Natural killer cell (primary cell): ENCODE measurements at places on chromosomes 6 and 20.
A peak's percentile ranks its signal among the peaks of the same experiment; 100 is the strongest.

DNA sequence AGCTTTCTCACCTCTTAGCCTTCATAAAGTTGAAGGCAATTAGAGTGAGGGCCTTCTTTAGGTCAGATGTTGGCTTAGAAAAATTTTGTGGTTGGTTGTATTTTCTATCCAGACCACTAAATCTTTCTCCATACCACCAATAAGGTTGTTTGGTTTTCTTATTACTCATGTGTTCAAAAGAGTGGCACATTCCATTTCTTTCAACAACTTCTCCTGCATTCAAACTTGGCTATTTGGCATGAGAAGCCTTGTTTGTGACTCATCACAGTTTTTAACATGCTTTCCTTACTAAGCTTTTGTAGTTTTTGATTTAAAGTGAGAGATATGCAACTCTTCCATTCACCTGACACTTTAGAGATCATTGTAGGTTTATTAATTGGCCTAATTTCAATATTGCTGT is 949.6 kb downstream of the TBC1D32 start:
- DNase-seq, result no peak

GRCh38 chr6:105713474-105714118 is 310.7 kb upstream of the PREP start:
- DNase-seq, result no peak

DNA sequence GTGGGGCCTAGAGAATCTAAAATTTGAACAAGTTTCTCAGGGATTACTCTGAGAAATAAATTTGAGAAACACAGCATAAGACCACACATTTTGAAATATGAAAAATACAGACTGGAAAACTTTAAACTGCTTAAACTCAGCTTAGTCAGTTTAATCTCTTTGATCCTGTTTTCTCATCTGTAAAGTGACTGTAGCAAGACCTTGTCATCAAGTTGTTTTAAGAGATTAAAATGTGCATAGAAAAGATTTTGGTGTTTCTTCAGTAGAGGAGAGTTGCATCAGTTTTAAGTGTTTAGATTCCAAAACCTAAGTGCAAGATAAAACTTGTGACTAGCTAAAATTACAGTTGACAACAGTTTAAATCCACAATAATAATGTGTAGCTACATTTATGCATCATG is 8.1 kb upstream of the BCKDHB start:
- no peak for DNase-seq

GRCh38 chr6:13273931-13274706 is 54.2 kb downstream of the TBC1D7 start:
- peak; percentile 84 for DNase-seq

- DNase-seq, result no peak
These were observed 9.9 kb downstream of the FOXF2 start for GRCh38 chr6:1399085-1399780.

GRCh38 chr6:97978855-97979271 is 695.8 kb upstream of the MMS22L start:
- DNase-seq, result no peak

DNA sequence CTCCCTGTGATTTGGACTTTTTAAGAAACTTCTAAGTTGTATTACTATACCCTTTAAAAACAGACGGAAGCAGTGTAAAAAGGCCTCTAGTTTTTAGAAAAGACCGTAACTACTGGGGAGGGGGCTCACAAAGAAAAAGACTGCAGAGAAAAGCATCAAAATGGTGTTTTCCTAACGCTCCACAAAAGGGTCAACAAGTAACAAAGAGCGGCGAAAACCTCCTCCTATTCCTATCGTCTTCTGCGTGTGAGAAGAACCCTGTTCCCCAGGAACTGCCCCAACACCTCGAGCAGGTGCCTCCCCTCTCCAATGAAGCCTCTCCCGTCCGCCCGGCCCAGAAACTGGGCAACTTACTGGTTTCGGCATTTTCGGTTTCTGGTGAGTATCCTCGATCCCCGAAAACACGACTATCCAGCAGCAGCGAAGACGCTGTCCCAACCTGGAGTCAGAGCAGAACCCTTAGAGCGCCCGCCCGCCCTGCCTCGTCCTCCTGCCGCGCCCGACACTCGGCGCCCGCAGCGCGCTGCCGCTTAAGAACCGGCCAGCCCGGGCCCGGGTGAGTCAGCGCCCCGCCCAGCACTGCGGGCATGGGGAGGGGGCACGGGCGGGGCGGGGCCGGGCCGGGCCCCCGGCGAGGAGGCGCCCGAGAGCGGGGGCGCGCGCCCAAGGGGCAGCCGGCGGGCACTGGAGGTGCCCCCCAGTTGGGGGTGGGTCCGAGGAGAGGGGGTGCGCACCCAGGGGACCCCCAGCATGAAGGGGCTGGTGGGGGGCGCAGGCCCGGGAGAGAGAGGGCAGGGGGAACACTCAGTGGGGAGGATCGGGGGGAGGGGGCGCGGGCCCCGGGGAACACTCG is 1.2 kb downstream of the EZR start:
- DNase-seq, result peak; percentile 87

- DNase-seq, result no peak
These were observed 4.8 kb downstream of the EDN1 start for GRCh38 chr6:12294851-12295536.

GRCh38 chr6:129446272-129447197 is 263.4 kb downstream of the ARHGAP18 start:
- DNase-seq, result no peak

DNA sequence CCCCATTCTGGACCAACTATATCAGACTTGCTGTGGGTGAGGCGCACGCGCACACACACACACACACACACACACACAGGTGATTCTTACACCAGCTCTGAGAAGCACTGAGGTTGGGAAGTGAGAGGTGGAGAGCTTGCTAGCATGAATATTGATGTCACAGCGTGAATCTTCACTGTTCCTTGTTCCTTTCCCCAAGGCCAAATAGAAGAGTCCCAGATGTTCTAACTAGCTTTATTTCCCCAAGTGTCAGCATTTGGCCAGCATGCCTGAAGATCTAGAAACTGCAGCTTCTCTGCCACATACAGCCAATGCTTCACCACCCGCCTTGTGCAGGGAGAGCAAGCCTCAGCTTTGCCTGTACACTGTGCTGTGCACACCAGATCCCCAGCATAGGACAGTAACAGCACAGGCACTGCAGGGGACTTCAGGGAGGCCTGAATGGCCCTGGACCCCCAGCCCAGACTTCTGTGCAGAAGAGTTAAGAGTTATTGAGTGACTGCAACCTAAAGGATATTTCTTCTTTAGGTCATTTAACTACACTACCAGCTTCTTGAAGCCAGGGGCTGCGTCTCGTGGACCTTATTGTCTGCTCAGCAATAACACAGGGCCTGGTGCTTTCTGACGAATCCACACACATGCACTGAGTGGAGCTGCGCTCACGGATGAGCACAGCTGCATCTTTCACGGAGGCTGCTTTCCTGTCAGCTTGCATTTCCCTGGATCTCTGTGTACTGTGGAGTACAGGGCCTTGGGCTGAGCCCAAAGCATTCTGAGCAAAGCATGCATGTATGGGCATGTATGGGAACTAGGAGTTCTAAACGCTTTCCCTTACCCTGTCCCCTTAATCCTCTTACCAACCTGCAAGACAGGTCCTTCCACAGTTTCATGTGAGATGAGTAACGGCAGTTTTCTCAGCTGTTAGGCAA is 13.9 kb upstream of the CD93 start:
- no peak for DNase-seq
